ENCODE measurements at places on chromosomes 6 and 20.

DNA sequence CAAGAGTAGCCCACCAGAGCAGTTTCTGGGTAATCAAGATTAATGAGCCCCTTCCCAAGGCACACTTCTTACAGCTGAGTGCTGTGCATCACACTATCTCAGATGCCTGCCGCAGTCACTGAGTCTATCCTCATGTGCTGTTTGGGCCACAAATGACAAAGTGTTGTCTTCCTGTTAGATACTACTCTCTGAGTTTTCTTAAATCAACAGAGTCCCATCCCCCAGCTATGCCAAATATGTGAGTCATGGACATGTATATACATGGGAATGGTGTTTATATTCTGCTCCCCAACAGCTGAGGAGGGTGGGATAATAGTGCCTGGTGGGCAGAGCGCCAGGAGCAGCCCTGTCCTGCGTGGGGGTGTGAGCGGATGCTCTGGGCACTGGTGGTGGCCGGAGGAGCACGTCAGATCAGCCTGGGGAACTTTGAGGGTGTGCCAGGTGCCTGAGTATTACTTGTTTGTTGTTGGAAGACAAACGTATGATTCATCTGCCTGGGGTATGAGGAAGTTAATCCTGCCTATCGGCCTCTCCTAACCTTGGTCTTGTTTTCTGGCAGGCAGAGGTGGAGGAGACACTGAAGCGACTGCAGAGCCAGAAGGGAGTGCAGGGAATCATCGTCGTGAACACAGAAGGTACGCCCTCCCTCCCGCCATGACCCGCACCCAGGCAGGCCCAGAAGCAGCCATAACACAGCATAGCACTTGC is 9.6 kb downstream of the DYNLRB1 start:
- DNase-seq = no peak

- no peak for DNase-seq
Observed at GRCh38 chr6:127365874-127366273, 22.5 kb upstream of the ECHDC1 start.

- DNase-seq = no peak
Observed at GRCh38 chr20:34250005-34250404, 8.8 kb downstream of the ASIP start.

DNA sequence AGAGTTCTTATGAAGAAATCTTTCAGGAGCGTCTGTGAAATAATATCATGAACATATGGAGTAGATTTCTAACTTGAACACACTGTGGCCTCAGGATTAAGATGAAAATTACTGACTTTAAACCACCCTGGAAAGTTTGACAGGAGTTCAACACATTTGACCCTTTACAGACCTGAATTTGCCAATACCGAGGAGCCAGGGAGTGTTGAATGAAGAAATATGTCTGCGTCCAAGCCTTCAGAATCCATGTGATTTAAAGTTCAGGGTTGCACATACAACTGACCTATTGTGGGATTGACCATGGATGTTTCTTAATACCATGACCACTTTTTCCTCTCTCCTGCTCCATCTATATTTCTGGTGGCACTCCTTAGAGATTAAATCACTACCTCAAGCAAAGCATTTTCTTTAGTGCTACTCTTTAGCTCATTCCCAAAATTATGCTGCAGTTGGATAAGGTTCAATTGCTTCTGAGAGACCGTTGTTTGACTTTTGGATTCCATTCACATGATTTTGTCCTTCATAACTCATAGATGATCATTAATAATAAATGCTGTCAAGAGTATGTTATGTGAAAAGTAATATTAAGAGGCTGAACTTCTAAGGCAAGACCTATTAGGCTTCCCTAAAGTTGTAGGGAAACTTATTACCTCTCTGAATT is 57.4 kb downstream of the PRL start:
- no peak for DNase-seq

GRCh38 chr6:109373762-109374161 is 8.5 kb downstream of the CD164 start:
- DNase-seq = no peak

- DNase-seq = no peak
Observed at GRCh38 chr20:50540620-50541605, 30.7 kb downstream of the PTPN1 start.

- DNase-seq = no peak
Observed at GRCh38 chr6:154653385-154653784, 79.8 kb upstream of the SCAF8 start.

GRCh38 chr6:13175759-13176158 is 152.6 kb downstream of the TBC1D7 start:
- no peak for DNase-seq

DNA sequence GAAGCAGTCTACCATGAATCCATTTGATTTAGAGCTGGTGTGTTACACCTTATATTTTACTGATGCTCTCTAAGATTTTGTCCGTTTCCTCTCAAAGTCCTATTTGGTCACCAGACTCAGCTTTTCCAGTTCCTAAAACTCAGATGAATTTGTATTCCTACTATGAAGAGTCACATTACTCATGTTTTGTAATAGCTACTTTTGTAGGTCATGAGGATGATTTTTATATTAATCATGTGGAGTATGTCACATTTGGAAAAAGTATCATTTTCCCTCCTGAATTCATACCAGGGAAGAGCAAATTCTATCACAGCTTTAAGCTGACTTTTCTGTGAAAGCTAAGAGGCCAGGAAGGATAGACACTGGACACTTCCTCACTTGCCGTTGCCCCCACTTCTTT is 140.6 kb upstream of the SCGN start:
- DNase-seq = no peak

DNA sequence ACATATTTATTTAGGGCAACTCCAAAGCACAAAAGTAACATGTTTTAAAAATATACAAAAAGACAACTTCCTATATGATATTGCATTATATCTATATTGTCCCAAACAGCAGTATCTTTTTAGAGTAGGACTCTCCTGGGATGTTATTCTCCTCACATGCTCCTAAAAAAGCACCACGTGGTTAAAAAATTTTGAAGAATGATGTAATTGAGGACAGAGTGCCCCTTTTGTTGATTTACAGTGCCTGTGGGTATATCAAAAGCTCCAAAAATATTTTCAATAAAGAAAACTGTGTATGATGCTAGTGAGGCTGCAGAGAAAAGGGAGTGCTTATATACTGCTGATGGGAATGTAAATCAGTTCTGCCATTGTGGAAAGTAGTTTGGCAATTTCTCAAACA is 130.3 kb upstream of the HDAC2 start:
- DNase-seq = no peak
